Activated CD8-positive, alpha-beta memory T cell treated with anti-CD3 and anti-CD28 coated beads for 1 hour (primary cell): ENCODE measurements at places on chromosomes 4 and X.

GRCh38 chrX:7088968-7089615 lies 58.4 kb upstream of the STS start:
- no peak for DNase-seq

GRCh38 chr4:38774181-38774955 lies 8.4 kb downstream of the TLR10 start:
- no peak for DNase-seq

DNA sequence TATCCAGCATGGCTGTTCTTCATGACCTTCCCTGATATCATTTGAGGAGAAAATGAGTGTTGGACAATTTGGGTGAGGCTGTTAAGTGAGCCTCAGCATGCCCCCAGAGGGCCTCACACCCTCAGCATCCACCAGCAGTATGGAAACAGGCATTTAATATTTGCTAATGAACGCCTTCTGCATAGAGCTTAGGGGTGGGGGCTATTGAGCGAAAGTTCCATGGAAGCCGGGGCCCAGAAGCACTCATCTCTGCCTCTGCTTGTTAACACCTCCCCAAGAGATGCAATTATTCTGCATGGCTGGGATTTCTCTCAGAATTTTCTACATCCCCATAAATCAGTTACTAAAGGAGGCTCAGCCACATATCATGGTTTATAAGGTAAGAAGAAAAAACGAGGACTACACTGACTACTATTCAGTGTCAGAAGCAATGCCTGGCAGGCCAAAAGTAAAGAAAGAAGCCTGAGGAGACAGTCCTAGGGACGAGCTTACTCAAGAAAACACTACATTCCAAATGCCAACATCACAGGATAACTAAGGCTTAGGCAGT lies 100.1 kb upstream of the MAP3K15 start:
- DNase-seq: no peak

DNA sequence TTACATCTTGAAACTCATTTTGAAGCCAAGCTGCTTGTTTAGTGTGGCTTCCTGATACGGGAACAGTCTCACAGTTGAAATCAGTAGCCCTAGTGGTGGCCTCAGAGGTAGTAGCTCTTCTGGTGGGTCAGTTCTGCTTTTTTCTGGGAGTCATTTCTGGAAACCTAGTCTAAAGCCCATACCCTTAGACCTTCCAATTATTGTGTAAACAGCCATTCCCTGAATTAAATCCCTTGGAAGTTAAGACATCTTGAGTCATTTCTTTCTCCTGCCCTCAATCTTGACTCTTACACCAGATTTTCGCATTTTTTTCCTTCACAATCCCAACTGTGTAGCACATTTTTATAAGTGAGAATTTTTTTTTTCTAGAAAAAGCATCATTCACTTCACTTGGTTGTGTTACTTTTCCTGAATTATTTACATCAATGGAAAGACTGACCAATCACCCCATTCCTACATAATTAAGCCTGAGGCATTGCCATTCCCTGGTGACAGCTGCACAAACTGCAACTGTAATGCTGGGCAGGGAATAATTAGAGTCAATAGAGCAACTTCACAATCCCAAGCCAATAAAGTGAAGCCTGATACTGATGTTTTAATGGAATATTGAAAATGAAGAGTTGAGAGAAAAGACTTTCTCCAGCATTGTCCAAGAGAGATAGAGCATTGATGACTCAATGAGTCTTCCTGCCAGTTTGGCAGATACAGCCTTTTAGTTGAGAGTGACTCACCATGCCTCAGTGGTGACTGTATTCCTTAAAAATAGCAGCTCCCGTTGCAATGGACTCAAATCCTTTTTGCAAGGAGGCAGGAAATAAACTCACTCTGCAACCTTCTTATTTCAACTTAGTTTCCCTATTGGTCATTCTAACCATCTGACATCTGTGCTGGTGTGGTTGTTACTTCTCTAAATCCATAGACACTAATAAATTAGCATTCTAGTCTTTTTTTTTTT lies 13.0 kb upstream of the SEPSECS start:
- no peak for DNase-seq

GRCh38 chrX:106286053-106286650 lies 118.0 kb downstream of the PWWP3B start:
- no peak for DNase-seq

DNA sequence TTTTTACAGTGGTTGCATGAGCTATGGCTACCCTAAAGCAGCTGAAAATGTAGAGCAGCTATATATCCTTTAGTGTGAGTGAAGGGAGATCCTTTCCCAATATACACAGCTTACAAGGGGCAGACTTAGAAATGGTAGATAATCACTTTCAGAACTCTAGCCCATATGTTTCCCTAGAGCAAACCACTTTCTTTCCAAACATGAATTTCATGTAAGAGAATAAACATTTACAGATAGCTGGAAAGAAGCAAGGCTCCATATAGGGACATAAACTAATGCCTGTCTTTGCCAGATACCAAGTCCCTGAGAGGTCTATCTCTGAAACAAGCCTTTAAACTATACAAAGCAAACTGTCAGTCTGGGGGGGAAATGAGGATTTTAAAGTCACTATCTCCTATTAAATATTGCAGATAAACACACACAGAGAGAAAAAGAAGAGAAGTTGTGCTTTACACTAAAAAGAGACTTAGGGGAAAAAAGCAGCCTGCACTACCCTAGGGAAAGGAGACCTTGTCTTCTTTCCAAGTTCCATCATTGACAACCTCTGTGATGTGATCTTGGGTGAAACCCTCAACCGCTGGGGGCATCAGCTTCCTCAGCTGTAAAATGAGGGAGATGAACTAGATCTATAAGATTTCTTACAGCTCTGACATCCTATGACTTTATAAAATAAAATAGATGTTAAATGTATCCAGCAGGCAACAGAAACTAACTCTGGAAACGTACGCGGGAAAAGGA lies 73.6 kb downstream of the TMEM156 start:
- no peak for DNase-seq

DNA sequence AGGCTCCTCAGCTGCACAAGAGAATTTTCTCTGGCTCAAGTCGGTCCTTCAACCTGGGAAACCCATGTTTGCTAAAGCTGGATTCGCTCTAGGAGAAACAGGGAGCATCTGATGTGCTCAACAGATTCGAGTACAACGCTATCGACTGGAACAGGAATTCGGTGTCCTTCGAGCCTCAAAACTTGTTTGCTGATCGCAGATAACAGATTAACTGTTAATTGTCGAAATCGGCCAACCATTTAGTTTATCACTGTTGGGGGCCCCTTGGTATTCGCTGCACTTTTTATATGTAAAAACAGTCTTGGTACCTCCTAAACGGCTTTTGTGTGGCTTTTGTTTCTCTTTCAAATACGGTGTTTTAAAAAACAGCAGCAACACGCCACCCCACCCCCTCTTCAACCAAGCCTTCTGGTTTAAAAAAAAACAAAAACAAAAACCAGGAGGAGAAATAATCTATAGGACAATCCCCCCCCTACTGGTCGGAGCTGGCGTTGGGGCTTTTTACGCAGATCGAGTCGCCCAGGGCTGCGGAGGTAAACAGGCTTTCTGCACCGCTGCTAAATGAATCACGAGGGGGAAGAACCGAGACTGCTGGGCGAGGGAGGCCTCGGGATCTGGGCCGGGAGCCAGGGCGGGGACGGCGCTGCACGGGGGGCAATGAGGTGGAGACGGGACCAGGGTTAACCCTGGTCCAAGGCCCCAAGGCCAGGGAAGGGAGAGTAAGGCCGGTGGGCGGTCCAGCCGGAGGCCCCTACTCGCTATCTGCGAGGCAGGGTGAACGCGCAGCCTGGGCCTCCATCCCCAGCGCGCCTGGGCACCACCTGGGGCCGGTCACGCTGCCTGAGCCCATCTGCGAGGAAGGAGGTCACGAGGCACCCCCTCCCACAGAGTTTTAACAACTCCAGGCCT lies 71.7 kb upstream of the BCOR start:
- DNase-seq: peak; percentile 63

DNA sequence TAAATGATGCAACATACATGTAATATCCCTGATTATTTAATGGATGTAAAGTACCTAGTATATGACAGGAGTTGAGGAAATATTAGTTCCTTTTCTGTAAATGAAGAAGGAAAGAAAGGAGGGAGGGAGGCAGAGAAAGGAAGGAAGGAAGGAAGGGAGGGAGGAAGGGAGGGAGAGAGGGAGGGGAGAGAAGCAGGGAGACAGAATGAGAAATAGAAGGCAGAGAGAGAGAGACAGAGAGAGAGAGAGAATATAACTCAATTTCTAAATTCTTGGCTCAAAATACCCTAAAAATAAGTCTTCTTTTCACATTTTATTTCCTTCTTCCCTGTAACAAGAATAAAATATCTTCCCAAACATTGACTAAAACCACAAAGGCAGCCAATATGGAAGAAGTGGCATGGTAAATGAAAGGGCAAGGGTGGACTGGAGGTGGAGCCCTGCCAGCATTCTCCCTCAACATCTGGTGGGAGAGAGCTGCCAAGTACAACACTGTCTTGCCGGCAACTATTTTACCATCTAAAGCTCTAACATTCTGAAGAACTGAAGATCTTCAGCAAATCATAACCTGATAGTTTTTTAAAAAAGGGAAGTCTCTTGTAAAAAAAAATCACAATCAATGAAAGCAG lies 245.1 kb downstream of the PPP3CA start:
- no peak for DNase-seq

DNA sequence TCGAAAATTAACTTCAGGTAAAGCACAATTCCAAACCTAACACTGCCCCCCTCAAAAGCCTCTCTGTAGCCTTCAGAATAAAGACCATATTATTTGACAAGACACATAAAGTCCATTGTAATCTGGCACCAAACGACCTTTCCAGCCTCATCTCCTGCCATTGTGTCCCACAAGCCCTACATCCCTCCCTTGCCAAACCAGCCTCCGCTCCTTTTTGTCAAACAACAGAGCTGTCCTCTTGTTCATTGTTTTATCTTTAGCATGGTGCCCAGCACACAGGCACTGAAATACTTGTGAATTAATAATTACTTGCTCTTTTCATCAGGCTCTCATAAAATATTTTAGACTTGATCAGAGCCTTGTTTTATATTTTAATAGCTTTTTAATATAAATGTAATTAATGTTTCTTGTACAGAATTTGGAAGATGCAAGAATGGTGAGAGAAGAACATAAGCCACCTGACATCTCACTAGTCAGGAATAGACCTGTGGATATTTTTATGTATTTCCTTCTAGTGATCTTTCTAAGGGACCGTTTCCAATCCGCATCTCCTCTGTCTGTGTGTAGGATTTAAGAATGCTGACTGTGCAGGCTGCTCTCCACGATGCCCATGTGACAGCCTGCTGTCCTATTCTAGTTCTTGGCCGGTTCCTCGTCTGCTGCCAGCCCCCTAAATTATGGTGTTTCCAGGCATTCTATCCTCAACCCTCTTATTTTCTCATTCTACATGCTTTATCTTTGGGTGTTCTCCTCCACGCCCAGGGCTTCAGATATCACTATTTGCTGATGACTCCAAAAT lies 3.0 kb upstream of the IRF2 start:
- DNase-seq: no peak

DNA sequence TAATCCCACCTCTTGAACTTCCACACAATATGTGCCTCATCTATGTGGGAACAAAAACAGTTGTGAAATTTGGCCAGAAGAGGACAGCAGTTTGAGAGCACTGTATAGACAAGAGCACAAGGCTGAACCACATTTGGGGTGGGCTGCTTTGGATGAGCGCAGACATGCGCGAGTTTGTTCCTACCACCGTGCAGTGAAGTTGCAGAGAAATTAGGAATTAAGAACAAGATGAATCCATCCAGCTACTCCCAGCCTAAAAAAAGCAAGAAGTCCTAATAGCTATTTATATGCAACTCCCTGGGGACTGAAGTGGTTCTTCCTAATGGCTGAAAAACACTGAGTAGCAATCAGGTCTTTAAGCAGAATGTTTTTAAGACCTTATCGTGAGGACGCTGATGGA lies 1.0 kb downstream of the GAB3 start:
- no peak for DNase-seq

DNA sequence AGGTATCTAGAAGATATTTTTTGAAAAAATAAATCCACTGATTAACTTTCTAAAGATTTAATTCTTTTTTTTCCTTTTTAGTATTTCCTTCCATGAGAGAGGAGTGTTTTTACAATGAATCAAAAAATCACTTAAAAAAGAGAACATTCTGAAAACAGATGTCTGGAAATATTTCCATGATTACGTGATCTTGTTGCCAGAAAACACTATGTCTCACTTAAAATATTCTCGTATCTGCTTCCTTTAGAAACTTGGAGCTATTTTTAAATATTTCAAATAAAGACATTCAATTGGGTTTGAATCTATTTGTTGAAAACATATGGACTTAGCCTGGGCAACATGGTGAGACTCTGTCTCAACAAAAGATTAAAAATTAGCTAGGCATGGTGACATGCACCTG lies 232.8 kb upstream of the RASGEF1B start:
- no peak for DNase-seq

- no peak for DNase-seq
These were observed 64.4 kb upstream of the TEX13D start for GRCh38 chrX:124268099-124268498.

DNA sequence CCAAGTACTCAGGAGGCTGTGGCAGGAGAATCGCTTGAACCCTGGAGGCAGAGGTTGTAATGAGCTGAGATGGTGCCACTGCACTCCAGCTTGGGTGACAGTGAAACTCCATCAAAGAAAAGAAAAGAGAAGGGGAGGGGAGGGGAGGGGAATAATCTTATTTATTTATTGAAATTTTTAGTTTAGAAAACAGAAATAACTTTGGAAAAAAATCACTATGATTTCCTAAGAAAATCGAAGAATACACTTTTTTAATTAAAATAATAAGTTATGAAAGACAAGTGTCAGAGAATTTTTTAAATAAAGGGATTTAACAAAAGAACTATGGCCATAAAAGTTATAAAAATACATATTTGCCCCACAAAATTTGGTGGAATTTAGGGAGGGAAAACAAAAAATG lies 836.9 kb upstream of the HS3ST1 start:
- DNase-seq: no peak

GRCh38 chr4:53116954-53117353 lies 248.9 kb downstream of the SCFD2 start:
- no peak for DNase-seq

- DNase-seq: no peak
These were observed 27.2 kb upstream of the MAGED1 start for GRCh38 chrX:51866210-51866609.

- DNase-seq: no peak
These were observed 98.0 kb downstream of the TRAPPC11 start for GRCh38 chr4:183757060-183757459.

GRCh38 chr4:44025376-44026020 lies 423.1 kb downstream of the KCTD8 start:
- DNase-seq: no peak

- DNase-seq: peak; percentile 23
These were observed 33.0 kb upstream of the TMEM131L start for GRCh38 chr4:153432965-153433753.

- no peak for DNase-seq
These were observed at the start of gene MID1 for GRCh38 chrX:10620121-10620699. TSS of gene MID1 (minus strand) at chrX:10620585. CDS start at chrX:10567547, 53,038 bp downstream.

- no peak for DNase-seq
These were observed 2126.4 kb upstream of the TENM3 start for GRCh38 chr4:180116840-180117239.
